CD8-positive, alpha-beta T cell (primary cell): ENCODE measurements at places on chromosomes 12 and 14.

DNA sequence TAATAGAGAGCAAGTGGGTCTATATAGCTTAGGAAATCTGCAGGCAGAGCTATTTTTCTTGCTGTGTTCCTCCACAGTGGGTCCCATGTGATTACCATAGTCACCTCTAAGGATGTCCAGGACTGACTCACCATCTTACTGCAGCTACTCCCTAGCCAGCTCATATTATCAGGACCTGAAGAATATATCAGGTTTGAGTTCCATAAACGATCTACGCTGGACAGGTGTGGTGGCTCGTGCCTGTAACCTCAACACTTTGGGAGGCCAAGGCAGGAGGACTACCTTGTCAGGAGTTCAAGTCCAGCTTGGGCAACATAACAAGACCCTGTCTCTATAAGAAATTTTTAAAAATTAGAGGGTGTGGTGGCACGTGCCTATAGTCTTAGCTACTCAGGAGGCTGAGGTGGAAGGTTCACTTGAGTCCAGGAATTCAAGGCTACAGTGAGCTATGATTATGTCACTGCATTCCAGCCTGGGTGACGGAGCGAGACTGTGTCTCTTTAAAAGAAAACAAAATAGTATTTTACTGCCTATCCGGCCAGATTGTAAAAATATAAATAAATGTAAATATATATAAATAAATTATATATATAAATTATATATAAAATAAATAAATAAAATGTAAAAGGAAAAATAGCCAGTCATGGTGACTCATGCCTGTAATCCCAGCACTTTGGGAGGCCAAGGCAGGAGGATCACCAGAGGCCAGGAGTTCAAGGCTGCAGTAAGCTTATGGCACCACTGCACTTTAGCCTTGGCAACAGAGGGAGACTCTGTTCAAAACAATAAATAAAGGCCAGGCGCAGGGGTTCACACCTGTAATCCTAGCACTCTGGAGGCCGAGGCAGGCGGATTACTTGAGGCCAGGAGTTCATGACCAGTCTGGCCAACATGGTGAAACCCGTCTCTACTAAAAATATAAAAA lies 6.9 kb upstream of the SPRYD4 start:
- DNase-seq, result no peak

DNA sequence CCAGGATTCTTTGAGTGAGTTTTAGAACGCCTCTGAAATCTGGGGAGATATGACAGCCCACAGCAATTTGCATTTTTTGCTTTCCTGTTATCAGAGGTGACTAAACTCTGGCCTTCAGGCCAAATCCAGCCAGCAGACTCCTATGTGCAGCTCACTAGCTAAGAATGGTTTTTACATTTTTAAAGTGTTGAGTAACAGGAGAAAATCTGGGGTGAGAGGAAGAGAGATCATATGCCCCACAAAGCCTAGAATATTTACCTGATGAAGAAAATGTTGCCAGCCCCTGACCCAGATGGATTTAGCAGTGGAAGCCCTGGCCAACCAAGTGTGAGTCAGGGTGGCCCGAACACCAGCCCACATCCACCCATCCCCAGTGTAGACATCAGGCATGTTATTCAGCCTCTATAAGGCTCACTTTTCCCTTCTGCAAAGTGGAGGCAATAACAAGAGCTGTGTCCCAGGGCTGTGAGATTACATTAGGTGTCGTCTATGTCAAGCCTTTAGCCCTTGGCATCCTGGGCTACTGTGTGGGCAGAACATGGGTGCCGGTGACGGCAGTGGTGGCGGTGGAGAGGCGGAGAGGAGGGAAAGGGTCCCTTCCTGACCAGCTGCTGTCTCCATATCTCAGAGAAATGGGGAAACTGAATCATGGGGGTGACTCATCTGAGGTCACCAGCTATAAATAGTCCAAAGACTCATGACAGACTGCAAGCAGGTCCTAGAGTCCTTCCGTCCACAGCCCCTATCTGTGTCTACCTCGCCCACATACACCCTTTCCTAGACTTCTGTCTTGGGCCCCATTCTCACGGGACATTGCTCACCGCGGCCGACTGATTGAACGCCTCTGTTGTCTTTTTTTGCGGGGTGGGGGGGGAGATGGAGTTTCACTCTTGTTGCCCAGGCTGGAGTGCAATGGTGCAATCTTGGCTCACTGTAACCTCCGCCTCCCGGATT lies 32.6 kb upstream of the CD9 start:
- DNase-seq, result peak; percentile 54

- no peak for DNase-seq
Observed at GRCh38 chr14:76639606-76640229, 121.5 kb upstream of the VASH1 start.

GRCh38 chr12:95337146-95337545 lies 119.5 kb downstream of the VEZT start:
- DNase-seq, result no peak

- no peak for DNase-seq
Observed at GRCh38 chr12:40586823-40587222, 105.4 kb upstream of the CNTN1 start.

GRCh38 chr12:32644431-32644830 lies 34.7 kb upstream of the DNM1L start:
- DNase-seq, result no peak

- DNase-seq, result no peak
Observed at GRCh38 chr12:70598467-70599193, 38.6 kb downstream of the PTPRB start.

DNA sequence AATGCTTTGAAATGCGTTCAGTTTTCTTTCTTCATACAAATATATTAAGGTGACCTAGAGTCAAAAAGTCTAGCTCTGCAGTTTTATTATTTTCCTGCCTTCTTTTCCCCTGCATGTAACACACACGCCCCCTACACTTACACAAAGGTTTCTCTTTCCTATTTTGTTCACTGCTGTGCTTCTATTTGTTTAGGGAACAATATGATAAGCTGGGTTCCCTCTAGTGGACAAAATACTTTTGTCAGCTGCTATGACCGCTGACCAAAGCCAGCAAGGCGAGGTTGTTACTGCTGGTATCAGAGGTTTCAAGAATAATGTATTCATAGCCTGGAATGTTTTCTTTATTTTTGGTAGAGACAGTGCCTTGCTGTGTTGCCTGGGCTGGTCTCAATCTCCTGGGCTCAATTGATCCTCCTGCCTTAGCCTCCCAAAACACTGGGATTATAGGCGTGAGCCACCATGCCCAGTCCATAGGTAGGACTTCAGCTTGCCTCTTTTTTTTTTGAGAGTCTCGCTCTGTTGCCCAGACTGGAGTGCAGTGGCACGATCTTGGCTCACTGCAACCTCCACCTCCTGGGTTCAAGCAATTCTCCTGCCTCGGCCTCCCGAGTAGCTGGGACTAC lies 33.4 kb downstream of the FNTB start:
- peak; percentile 19 for DNase-seq

DNA sequence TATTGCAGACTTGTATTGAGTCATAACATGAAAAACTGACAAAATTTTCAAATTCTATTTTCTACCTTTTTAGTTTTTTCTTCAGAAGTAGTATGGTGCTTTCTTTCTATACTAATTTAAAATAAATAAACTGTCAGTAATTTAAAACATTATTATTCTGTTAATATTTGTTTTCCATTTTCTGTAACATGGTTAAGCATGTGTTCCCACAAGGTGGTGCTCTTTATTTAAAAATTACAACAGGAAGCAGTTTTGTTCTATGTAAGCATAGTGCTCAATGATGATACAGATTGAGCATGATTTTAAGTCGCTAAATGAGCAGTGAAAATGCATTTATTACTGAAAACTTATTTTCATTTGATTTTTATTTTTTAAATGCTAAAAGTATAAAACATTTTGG lies 114.6 kb downstream of the PPFIA2 start:
- DNase-seq, result no peak

DNA sequence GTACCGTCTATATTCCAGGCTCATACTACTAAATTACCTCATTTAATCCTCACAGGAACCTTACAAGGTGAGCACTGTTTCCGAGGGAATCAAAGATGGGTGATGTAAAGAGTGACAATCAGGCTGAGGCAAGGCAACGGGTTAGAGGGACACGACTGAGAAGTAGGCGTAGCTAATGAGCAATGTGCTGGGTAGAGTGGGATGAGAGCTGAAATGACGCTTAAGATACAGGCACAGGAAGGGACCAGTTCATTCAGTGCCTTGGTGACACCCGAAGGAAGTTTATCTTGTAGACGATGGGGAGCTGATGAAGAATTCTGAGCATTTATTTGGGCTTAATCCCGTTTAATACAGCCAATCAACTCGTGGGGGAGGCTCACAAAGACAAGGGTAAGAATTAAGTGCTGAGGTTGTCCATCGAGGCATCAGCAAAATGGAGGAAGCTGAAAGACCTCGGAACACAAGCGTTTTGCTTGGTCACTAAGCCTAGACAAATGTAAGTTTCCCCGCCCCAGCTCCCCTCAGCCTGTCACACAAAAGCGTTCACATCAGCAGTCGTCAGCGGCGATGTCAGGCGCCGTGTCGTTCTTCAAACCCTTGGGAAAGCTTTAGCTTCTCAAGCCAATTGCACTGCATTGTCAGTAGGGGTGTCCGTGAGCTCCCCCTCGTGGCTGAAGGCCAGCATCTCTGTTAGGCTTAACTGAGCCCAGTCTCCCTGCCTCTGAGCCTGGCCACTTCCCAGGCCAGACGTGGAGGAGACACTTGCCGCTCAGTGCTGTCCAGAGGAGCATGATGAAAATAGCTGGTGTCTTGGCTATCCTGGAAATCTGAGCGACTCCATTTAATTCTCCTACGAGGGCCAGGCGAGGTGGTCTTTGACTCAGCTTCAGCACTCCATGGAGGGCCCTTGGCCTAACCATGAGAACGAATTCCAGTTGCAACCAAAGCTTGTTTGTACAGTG lies 288.5 kb upstream of the G2E3 start:
- peak; percentile 25 for DNase-seq

DNA sequence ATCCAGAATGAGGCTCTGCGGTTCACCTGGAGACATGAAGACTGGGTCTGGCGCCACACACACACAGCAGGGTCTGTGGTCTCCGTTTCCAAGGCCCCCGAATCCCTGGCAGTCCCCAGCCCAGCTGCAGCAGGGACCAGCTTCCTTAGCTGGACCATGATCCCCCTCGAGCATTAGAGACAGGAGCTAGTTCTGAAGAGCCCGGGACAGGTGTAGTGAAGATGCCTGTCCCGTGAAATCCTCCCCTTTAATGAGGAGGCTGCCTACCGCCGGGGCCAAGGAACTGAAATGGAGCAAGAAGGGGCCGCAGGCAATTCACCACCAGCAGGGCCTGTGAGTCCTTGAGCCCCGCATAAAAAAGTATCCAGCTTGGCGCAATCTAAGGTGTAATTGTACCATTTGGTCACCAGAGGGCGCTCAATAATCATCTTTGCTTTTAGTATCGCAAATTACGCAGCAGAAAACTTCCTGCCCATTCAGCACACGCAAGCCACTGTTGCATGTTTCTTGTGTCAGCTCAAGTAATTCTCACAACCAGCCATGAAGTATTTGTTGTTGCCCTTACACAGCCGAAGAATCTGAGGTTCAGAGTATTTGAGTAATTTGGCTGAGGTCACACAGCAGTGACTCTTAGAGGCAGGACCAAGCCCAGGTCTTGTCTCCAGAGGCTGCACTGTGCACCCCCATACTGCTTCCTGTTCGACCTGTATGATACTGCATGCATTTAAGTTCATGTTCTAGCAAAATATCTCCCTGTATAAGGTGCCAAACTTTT lies 54.3 kb upstream of the PPP2R5C start:
- DNase-seq, result peak; percentile 79
